GM19239 (cell line): ENCODE measurements at places on chromosomes 4 and X.

GRCh38 chrX:70044541-70045245, 5.0 kb downstream of the AWAT2 start:
- DNase-seq = no peak

- no peak for DNase-seq
Measured at GRCh38 chr4:27595571-27596360, 735.1 kb downstream of the STIM2 start.

- DNase-seq = no peak
Measured at GRCh38 chr4:78585633-78586032, 34.1 kb downstream of the ANXA3 start.

DNA sequence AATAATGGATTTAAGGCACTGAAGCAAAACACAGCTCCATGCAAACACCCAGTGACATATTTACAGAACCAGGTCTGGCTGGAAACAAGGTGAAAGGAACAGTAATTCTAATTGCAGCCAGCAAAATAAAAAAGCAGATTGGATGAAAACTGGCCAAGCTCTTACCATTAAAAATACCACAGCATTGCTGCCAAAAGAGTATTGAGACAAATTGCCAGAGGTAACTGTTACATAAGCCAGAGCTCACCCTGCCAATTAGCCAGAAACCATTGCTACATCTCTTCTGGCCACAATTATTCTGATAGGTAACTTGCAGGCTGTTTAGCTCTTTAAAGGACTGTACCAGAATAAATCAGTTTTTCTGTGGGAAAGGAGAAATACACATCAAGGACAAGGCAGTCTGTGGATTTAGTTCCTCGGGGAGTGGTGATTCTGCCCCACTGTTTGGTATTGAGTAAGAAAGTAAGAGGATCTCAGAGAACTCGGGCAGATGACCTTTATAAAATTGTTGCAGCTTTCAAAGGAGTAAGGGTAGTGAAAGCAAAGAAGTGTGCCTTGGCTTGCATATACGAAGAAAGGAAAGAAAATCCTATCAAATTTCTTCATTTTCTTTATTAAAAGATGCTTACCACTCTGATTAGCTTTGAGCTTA, 369.5 kb downstream of the PPP3CA start:
- DNase-seq = no peak

DNA sequence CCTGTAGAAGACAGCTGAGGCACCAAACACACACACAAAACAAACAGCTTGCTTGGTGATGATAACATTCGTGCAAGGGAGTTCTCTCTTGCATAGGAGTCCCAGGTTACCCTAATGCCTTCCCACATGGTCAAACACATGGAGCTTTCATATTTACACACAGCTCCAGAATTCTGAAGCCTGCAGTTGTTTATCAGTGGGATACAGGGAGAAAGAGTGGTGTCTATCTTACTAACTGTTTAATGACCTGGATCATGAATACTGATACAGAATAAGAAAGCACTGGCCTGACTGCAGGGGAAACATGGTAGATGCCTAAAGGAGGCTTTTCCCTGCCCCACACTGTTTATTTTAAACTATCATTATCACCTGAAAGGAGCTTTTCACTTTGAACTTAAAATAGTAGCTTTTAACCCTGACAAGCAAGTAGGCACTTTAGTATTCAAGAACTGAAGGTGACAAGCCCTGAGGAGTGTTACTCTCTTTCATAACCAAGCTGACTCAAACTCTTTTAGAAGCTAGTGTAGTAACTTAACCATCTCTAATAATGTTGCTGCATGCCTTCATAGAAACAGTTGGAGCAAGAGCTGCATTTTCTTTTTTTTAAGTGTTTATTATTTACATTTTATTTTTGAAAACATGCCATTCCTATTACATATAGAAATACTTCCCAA, 15.6 kb downstream of the TET2 start:
- no peak for DNase-seq

DNA sequence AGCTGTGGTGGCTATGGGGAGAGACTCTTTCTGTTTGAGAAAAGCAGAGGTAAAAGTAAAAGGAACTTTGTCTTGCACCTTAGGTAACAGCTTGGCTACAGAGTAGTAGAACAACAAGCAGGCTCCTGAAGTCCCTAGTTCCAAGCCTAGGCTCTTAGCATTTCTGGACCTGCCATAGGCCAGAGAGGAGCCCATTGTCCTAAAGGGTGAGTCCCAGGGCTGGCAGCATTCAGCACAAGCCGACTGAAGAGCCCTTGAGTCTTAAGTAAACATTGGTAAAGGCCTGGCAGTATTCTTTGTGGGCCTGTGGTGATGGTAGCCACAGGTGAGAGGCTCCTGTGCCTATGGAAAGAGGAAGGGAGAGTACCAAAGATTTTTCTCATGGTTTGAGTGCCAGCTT, 38.2 kb downstream of the CSN3 start:
- no peak for DNase-seq

- DNase-seq = no peak
Measured at GRCh38 chrX:40066700-40067099, 31.1 kb downstream of the BCOR start.

DNA sequence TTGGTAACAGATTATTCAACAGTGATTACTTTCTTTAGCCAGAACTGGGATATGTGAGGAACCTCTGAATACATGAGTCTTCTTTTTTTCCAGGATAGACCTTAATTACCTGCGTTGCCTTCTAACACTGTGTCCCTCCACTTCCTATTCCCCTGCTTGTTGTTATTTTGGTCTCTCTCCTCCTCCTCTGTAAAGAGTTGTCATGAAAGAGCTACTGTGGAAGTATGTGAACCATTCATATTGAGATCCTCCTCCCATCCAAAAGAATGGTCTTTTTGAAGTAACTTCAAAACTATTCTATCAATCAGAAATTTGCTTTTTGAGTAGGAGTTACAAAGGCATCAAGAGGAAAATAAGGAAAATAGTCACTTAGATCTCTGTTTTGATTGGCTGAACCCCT, 420.0 kb upstream of the TENM3 start:
- DNase-seq = no peak

- DNase-seq = no peak
Measured at GRCh38 chr4:154208424-154208823, 283.2 kb downstream of the DCHS2 start.

DNA sequence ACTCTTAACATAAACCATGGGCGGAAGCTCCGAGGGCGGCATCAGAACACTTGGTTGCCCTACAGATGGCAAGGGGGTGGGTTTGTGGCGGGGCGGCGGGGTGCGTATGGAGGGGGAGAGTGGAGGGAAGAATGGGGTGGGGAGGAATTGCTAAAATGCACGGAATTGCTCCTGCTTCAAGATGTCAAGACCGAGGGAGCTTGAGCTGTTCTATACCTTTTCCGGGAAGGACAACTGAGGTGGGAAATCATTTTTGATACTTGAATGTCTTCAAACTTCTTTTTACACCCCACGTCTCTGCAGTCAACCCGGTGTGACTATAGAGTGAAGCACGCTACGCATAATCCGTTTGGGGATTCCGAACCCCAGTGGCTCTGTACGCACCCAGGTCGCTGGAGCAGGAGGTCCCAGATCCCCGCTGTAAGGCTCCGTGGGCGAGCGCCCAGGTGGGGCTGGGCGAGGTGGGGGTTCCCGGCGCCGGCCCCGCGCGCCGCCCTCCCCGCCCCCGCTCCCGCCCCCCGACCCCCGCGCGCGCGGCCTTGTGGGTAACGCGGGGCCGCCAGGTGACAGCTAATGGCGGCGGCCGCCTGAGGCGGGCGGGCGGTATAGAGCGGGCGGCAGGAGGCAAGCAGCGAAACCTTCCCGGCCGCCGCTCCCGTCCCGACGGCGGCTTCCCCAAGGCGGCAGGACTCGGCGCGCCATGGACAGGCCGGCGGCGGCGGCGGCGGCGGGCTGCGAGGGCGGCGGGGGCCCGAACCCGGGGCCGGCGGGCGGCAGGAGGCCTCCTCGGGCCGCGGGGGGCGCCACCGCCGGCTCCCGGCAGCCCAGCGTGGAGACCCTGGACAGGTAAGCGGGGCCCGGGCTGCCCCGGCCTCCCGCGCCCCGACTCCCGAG, at the start of gene MTMR1:
TSS of gene MTMR1 (plus strand) at position 566 of the 894 bp plus-strand sequence. CDS start at position 701, 135 bp downstream.
- peak; percentile 50 for DNase-seq

DNA sequence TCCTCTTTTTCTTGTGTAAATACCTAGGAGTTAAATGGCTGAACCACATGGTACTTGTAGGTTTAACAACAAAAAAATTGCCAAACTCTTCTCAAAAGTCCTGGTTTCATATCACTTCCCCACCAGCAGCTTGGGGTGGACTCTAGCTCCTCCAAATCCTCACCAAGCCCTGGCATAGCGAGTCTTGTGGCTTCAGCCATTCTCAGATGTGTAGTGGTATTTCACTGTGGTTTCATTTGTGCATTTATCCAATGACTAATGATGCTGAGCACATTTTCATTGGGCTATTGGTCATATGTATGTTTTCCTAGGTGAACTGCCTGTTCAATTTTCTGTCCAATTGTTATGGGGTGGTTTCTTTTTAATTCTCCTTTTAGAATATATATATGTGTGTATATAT, 249.3 kb downstream of the NLGN4X start:
- no peak for DNase-seq

- no peak for DNase-seq
Measured at GRCh38 chrX:739611-740010, 109.0 kb downstream of the SHOX start.

- peak; percentile 25 for DNase-seq
Measured at GRCh38 chr4:37892641-37893040, 1.8 kb downstream of the TBC1D1 start.

DNA sequence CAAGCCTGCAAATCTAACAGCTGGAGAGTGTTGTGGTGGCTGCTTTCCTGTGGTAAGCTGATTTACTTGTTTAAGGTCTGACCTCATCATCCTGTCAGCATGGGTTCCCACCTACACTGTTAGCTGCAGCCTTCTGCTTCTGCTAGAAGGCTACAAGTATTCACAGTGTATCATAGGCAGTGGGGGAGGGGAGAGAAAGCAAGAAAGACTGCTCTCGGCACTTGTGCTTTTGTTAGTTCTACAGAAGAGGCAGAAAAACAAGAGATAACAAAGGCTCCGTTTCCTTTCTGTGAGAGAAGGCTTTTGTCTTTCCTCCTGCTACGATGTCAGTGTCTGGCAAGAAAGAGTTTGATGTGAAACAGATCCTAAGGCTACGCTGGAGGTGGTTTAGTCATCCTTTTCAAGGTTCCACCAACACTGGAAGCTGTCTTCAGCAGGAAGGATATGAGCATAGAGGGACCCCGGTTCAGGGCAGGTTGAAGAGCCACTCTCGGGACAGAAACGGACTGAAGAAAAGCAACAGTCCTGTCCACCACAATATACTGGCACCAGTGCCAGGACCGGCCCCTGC, at the start of gene KLHL4:
TSS of gene KLHL4 (plus strand) at position 232 of the 571 bp plus-strand sequence. CDS start at position 324, 92 bp downstream.
- no peak for DNase-seq

DNA sequence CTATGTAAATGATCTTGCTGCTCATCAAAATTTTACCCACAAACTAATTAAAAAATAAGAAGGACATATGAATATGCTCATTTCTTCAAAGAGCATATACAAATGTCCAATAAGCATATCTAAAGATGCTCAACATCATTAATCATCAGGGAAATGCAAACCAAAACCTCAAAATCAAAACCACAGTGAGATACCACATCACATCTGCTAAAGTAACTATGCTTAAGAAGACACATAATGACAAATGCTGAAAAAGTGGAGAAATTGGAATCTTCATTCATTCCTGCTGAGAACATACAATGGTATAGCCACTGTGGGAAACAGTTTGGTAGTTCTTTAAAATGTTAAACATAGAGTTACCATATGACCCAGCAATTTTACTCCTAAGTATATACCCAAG, 81.9 kb downstream of the AFF2 start:
- no peak for DNase-seq

DNA sequence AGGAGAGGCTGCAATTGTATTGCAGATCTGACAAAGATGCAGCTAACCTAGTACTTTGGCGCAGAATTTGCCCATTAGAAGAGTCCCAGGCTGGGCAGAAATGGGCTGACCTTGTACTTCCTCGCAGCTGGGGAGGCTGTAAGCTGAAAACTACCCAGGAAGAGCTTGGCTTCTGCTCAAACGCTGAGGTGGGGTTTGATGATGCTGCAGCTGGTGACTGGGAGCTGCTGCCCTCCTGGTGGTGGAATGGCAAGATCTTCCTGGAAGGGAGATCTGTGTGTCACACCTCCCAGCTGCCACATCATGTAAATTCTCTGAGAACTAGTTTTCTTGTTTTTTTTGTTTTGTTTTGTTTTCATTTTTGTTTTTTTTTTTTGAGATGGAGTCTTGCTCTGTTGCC, 17.4 kb downstream of the CCNG2 start:
- DNase-seq = no peak

DNA sequence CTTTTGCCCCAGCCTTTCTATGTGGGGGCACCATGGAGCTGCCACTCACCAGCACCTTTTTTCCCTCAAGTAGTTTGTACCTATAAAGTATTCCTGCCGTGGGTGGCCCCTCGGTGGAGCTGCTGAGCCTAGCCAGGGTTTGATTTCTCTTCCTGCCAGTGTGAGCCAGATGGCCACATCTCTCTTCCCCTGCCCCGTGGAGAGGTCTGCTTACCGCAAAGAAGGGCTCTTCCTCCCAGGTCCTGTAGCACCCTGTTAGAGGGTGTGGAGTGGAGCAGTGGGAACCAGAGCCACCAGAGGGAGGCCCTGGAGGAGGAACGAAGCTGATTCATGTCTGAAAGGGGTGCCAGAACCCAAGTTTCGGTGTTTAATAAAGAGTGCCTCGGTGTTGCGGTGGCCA, 95.4 kb downstream of the PTTG2 start:
- DNase-seq = no peak

- no peak for DNase-seq
Measured at GRCh38 chr4:83266689-83267088, 17.9 kb downstream of the COQ2 start.

DNA sequence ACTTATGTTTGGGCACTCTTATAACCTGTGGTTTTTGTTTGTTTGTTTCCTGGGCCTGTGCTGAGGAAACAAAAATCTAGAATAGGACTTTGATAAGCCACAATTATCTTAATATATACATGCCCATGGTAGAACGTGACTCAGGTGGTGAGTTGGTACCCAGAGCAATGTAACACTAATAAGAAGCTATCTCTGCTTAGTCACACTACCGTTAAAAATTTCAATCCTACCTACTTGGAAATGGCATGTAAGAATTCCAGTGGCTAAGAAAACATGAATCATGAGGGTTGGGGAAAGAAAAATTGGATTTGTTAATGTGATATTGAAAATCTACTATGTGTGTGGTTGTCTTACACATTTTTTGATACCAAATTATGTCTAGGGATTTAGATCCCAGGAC, 30.5 kb upstream of the ADGRG2 start:
- no peak for DNase-seq

DNA sequence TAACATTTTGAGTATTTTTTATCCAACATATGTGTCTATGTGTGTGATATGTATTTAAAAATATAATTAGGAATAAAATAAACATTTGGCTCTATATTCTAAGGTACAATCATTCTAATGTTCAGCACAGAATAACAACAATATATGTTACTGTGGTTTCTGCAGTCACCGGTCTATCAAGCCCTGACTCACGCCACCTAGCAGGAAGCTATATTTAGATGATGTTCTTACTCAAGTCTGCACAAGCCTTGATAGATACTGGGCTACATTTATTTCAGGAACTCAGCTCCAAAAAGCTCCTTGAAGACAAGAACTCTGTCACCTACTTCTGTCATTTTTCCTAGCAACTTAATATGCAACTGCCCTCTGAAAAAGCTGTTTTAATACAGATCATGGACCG, 152.0 kb upstream of the FTHL17 start:
- DNase-seq = no peak
